Small intestine (tissue), 16 donors: ENCODE measurements at places on chromosomes 7 and 10.

- DNase-seq: no peak
These were observed 28.2 kb upstream of the ASL start for GRCh38 chr7:66047426-66047825.

GRCh38 chr10:5574642-5575131 is 49.9 kb downstream of the CALML3 start:
- peak; percentile 91 for DNase-seq

GRCh38 chr10:33781606-33782395 is 447.3 kb upstream of the NRP1 start:
- DNase-seq: no peak

- DNase-seq: no peak
These were observed 323.0 kb downstream of the GALNT17 start for GRCh38 chr7:71454981-71455380.

DNA sequence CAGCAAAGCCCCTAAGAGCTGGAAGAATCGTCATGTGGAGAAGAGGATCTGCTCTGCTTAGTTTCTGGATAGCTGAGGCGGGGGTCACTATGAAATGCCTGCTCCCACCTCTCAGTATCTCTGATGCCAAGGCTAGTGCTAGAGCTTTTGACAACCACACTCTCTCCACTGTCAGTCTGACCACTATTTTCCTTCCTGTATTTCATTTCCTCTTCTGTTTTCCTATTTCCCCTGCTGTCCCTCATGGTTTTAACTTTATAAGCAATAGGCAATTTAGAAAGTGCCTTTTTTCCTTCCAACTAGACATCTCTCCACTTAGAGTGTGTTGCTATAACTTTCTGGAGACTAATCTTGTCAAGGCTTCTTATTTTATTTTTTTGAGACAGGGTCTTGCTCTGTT is 23.6 kb downstream of the C7orf57 start:
- DNase-seq: no peak

GRCh38 chr10:43980715-43981114 is 332.0 kb upstream of the ZNF32 start:
- DNase-seq: no peak

DNA sequence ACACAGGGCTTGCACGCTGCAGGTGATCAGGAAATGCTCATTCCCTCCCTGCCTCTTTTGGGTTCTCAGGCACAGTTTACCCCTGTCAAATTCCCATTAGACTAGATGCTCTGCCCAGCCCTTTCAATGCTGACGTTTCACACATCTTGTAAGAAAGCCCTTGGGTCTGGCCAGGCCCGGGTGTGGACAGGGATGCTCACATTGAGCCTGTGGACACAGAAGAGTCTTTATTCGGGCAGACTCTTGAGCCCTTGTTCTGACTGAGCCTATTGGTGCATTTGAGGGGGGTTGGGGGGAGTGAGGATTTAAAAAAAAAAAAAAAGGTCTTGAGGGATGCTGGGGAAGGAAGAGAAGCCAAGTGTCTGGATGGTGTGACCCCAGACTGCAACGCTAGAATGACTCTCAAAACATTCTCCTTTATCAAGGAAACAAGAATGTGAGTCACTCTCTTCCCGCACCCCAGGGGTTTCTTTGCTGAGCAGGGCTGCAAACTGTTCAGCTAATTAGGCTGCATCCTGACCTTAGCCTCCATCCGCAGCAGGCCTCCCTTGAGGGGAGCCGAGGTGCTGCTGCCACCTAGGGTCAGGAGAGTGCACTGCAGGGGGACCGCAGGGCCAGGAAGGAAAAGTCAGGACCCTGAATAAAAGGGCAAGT is 53.6 kb upstream of the TMEM72 start:
- DNase-seq: peak; percentile 58

- DNase-seq: no peak
These were observed 78.7 kb downstream of the VIPR2 start for GRCh38 chr7:159065852-159066480.
